H4 (cell line): ENCODE measurements at places on chromosomes 11 and 22. TPM values are rescaled to one million over a fixed set of nuclear protein-coding genes. Genes with fewer than 3 reads are reported as not detected.

DNA sequence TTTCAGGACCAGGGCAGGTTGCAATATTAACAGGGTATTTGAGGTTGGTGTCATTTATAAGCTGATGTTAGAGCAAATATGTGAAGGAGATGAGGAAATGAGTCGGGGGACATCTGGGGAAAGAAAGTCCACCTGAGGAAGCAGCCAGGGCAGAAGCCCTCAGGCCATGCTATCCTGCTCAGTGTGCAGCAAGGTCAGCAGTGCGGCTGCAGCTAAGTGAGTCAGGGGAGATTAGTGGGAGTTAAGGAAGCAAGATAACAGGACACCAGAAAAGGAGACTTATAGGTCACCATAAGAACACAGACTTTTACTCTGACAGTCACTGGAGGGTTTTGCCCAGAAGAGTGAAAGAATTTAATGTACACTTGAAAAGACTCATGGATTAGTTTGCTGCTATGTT is 468.9 kb downstream of the NTM start:
- no peak for DNase-seq

DNA sequence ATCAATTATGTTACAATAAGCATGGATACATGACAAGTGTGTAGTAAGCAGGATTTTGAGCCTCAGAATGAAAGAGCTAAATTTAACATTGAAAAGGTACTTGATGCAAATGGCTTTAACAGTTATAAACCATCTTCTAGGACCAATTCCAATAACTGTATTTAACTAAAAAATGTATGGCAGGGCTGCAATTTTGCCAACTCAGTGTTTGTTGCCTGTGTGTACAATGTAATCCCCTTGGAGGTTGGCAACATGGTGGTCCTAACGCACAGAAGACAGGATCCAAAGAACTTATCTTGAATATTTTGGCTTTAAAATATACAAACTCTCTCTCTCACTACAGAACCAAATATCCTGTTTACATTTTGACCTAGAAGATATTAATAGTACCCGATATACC is 2314.1 kb downstream of the LRRC4C start:
- DNase-seq: no peak

- DNase-seq: no peak
Observed at GRCh38 chr11:24122291-24122690, 374.6 kb upstream of the LUZP2 start.

- DNase-seq: no peak
Observed at GRCh38 chr11:112277941-112278340, 17.3 kb upstream of the PLET1 start.

- peak; percentile 94 for DNase-seq
Observed at GRCh38 chr22:39960791-39961746, 872 bp downstream of the TMA7B start.

- no peak for DNase-seq
Observed at GRCh38 chr11:65118097-65118837, 766 bp upstream of the ZNHIT2 start.

DNA sequence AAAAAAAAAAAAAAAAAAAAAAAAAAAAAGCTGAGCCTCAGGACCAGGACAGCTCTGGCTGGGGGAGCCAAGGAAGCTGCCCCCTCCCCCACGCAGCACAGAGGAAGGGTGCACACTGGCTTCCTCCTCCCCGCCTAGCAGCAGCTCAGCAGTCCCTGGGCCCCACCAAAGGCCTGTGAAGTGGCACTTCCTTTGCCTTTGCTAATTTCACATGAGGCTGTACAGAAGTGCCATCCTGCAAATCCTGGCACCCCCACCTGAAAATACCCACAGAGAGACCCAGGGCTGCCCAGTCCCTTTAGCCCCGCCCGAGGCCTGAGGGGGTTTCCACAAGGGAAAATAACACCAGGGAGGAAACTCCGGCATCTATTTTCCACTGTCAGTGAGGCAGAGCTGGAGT is 3.9 kb downstream of the RHOG start:
- no peak for DNase-seq

GRCh38 chr11:121038648-121039409 is 14.9 kb downstream of the TBCEL start:
- no peak for DNase-seq

DNA sequence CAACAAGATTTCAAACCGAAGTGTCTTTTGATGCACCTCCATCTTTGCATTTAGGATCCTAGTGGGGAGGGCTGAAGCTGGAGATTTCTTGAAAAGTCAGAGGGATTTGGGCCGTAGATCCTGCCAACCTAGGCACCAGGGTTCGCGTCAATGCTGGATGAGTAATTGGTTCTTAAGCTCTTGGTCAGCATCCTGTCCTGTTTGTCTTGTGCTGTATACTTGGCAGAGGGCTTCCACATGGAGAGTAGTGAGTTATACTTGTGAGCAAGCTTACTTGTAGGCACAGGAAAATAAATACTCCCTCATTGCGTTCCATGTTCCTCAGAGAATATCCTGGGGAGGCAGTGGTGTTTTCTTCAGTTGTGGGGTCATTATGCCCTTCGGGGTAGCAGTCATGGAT is 12.6 kb downstream of the INSC start:
- no peak for DNase-seq

- DNase-seq: no peak
Observed at GRCh38 chr22:20423008-20423905, 14.4 kb downstream of the SCARF2 start.

GRCh38 chr11:104015649-104016415 is 20.6 kb upstream of the DDI1 start:
- DNase-seq: no peak

- DNase-seq: no peak
Observed at GRCh38 chr11:126293726-126294125, 10.1 kb upstream of the DCPS start.

GRCh38 chr11:115552151-115552772 is 48.0 kb upstream of the CADM1 start:
- DNase-seq: no peak

- DNase-seq: peak; percentile 57
Observed at GRCh38 chr11:83836883-83837654, 550.9 kb upstream of the CCDC90B start.

GRCh38 chr11:47586098-47586855 is at the start of gene FAM180B:
TSS of gene FAM180B (plus strand) at chr11:47586678. CDS start at chr11:47586769, 91 bp downstream.
- no peak for DNase-seq

GRCh38 chr11:47248304-47248663 is 330 bp downstream of the ACP2 start:
- no peak for DNase-seq

DNA sequence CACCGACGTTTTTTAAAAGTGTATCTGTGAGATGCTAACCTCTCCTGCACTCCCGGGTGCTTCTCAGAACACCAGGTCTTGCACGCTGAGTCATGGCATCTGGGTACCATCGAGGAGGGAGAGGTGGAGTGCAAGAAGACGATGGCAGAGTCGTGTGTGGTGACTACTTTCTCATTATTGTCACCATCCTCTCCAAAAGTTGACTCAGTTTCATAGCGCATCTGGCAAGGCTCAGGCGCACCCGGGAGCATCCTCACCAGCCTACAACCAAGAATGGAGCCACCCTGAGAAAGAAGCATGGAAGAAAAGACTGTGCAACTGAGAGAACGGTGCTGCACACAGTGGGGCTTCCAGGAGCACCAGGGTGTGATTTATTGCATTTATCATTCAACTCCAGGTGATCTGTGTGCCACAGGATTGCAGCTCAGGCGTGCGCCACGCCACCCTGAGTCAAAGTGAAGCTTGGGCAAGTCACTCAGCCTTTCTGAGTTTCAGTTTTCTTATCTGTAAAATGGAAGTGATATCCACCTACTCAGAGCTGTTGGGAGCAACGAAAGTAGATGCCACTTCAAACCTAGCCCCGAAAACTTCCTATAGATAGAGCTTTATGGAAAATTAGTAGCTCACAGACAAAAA is 65.4 kb downstream of the LINC01488 start:
- no peak for DNase-seq

- DNase-seq: no peak
Observed at GRCh38 chr11:1300121-1300520, 9.3 kb downstream of the TOLLIP start.

- no peak for DNase-seq
Observed at GRCh38 chr22:39290724-39291161, 28.7 kb downstream of the RPL3 start.

- DNase-seq: no peak
Observed at GRCh38 chr11:71453918-71454304, 908 bp downstream of the NADSYN1 start.

GRCh38 chr11:65124480-65125196 is 2.5 kb downstream of the MRPL49 start:
- DNase-seq: no peak

- DNase-seq: no peak
Observed at GRCh38 chr11:45897556-45897955, 9.5 kb downstream of the FREY1 start.

DNA sequence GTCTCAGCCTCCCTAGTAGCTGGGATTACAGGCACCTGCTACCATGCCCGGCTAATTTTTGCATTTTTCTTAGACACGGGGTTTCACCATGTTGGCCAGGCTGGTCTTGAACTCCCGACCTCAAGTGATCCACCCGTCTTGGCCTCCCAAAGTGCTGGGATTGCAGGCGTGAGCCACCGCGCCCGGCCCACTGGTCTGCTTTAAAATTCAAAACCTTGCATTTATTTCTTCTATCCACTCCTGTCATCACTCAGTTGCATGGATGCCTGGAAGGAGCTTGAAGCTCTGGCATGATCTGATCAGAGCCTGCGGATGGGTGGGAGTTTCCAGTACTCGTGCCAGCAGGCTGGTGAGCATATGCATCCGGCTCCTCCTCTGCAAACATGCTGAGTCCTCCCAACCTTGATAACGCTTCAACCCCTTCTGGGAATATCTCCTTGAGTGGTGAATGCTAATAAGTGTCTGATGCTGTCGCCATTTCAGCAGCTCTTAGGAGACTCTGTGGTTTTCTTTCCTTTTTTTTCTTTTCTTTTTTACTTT is 39.6 kb downstream of the UBASH3B start:
- DNase-seq: no peak

- no peak for DNase-seq
Observed at GRCh38 chr22:39746600-39747262, 146.8 kb downstream of the ENTHD1 start.

DNA sequence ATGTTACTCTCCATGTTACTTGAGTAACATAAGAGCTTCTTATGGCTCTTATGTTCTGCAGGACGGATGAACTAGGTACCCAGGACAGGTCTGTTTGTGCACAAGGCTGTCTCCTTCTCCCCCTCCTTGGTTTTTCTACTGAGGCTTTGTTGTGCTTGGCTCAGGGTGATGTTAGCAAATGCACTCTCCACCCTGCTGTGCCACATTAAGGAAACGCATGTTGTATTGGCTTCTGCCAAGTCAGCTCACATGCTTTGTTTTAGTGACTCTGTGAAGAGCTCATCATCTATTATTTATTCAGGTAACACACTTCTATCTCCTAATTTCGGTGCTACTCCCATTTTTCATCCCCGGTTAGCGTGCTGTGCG is 108.3 kb downstream of the PTPRJ start:
- no peak for DNase-seq

- DNase-seq: no peak
Observed at GRCh38 chr11:121696177-121696871, 243.6 kb upstream of the SORL1-AS1 start.

DNA sequence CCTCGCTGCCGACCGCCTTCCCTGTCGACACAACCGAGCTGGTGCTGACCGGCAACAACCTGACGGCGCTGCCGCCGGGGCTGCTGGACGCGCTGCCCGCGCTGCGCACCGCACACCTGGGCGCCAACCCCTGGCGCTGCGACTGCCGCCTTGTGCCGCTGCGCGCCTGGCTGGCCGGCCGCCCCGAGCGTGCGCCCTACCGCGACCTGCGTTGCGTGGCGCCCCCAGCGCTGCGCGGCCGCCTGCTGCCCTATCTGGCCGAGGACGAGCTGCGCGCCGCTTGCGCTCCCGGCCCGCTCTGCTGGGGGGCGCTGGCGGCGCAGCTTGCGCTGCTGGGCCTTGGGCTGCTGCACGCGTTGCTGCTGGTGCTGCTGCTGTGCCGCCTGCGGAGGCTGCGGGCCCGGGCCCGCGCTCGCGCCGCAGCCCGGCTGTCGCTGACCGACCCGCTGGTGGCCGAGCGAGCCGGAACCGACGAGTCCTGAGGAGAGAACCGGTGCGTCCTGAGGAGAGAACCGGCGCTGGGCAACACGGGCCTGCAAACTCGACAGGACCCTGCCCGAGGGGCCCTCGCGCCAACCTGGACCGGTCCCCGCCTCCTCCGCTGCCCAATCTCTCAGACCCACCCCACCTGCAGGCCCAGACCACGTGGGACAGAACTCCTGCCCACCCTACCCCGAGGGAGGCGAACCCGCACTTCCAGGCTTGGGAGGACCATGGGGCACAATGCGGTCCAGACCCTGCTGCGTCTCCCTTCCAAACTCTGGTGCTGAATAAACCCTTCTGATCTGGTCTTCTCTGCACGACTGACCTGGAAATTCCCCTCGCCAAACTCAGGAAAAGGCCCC is 866 bp downstream of the GP1BB start:
- no peak for DNase-seq

GRCh38 chr11:70383664-70384565 is 14.4 kb upstream of the CTTN start:
- no peak for DNase-seq

DNA sequence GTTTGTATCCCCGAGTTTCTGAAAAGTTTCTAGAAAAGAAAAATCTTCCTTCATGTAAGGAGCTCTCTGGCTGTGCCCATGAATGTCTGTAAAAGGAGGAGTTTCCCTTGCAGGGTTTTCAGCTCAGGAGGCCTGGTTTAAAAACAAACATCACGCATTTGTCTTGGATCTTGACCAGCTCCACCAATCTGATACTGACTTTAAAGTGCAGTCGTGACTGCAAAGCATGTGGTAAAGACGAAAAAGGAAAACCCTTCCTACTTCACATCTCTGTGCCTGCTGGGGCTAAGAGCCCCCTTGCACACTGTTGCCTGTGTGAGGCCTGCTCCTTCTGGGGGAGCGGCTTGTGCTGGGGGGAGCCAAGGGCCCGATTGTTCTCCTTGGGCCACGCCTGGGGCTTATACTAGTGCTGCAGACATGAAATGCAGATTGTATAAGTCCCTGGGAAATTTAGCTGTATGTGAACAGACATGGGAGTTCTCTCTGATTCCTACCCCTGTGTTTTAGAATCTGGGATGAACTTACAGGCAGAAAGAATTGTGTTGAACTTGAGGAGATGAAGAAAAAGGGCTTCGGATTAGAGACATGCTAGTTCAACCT is 62.1 kb downstream of the ADAMTS15 start:
- DNase-seq: no peak

DNA sequence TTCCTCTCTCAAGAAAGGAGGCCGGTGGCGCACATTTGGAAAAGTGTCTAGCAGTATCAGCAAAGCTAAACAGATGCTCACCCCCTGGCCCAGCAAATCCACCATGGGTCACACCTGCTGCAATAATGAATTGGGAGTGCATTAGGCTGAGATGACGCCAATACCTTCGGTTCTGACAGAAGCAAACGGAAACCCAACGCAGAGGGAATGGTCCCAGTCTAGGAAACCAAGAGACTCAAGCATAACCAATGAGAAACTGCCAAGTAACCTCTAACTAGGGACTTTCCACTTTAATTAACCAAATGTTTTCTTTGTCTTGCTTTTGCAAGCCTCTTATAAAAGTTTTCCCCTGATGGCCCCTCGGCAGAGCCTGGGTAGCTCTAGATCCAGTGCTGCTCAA is 64.2 kb upstream of the SLC22A12 start:
- no peak for DNase-seq

- no peak for DNase-seq
Observed at GRCh38 chr22:22882033-22882717, 5.4 kb upstream of the IGLL5 start.

RASL10A gene
- not detected in 2 replicates for total RNA-seq

HEPN1 gene
- not detected in 2 replicates for total RNA-seq

SOX10 gene
- total RNA-seq: not detected in 2 replicates

MS4A8 gene
- total RNA-seq: 0.17 TPM in 1 of 2 replicates, not detected in the other

MOGAT2 gene
- not detected in 2 replicates for total RNA-seq

FGF3 gene
- total RNA-seq: not detected in 2 replicates

ELFN2 gene
- total RNA-seq: 0.29 and 0.41 TPM in 2 replicates

PGA5 gene
- total RNA-seq: not detected in 2 replicates

SLC15A3 gene
- total RNA-seq: 4.9 and 5.8 TPM in 2 replicates

PRR33 gene
- not detected in 2 replicates for total RNA-seq
